ENCODE measurements at places on chromosomes 7 and 10.

DNA sequence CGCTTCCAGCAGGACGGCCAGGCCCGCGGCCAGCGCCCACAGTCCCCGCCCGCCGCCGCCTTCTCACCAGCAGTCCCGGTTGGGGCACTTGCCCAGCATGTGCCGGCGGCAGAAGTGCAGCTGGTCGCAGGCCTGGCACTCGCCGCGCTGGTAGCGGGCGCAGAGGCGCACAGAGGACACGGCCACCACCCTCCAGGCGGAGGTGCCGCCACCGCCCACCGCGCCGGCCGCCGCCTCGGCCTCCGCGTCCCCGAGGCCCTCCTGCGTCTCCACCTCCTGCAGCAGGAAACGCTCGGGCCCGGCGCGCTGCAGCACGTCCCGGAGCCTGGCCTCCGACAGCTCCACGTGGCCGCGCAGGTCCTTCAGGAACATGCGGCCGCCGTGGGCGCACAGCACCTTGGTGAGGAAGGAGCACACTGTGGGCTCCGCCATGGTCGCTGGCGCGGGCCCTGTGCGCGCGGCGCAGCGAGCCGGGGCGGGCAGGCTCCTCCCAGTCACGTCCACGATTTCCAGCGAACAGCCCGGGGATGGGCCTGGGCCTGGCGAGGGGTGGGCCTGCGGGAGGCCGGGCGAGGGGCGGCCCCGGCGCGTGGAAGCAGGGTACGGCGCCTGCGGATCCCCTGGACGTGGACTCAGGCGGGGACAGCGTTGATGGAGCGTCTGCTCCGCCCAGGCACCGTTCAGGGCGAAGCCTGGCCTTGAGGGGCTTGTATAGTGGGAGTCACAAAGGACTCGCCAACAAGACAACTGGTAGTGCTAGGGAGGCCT is at the start of gene ZC3HAV1L:
Gene ZC3HAV1L, minus strand, starts transcription at position 457 of the 768 bp plus-strand sequence. Its CDS starts 25 bp downstream, at position 432.
- peak; percentile 86 for DNase-seq

DNA sequence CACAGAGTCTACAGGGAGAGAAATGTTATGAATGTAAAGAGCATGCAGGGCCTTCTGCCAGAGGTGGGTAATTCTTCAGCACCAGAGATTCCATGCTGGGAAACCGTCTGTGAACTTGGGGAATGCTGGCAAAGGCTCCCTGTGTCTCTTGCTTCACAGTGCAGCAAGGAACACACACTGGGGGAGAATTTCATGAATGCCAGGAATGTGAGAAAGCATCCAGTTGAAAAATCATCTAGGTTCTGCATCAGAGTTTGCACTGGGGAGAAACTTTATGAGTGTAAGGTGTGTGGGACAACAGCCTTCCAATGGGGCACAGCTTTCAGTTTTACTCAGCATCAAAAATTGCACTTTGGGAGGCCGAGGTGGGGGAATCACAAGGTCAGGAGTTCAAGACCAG is 224.3 kb upstream of the IGFBP3 start:
- DNase-seq = no peak

DNA sequence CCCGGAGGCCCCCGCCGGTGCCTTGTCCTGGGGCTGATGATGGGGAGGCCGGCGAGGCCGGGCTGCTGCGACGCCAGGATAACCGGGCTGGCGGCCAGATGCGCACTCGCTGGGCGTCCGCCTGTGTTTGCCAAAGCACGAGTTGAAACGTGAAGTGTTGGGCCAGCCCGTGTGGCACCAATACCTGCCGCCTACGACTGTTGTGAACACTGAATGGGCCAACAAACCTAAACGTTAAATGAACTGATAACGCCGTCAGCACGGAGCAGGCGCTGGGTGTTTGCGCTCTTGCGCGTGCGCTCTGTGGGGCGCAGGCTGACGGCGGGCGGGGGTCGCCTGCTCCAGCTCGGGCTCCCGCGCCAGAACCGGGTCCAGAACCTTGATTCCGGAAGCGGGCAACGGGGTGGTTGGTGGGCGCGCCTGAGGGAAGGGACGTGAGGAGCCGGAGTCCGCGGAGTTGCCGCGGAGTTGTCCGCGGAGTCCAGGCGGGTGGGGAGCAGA is 658 bp downstream of the CYP2E1 start:
- DNase-seq = no peak

- DNase-seq = peak; percentile 59
Measured at GRCh38 chr10:113454341-113455061, 98.4 kb upstream of the HABP2 start.

DNA sequence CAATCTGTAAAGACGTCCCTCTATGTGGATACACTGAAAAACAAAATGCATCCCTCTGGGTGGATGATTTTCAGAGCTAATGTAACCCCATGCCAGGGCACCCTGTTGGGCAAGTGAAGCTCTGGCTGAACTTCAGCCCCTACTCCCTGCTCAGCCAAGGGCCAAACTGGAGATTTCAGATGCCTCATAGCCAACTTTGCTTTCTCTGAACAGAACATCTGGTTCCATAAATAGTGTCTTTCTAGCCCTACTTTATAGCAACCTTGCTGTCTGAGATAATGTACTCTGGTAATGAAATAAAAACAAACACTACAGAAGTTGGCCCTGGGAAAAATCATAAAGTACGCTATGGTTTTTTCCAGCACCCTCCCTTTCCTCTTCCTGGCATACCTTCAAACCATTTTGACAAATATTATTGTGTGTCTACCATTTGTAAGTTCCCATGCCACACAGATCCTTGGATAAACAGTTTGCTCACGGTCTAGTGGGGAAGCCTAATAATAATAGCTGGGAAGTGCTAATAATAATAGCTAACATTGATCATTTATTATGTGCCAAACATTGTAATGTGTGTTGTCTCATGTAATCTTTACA is 3.4 kb downstream of the ENTPD1 start:
- no peak for DNase-seq

DNA sequence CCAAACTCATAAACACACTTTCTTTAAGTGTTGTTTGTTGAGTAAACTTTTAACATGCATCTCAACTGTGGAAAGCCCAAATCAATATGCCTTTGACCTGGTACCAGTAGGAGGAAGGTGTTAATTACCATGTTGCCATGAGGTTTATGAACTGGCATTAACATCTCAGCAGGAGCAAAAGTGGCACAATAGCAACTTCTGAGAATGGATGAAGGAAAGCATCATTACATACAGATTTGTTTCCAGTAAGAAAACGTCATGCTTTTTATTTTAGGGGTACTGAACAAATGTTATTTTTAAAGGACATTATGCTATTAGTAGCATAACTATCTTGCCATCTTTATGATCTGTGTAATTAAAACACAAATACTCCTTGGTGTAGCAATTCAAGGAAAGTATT is 51.1 kb downstream of the ARMC3 start:
- DNase-seq = no peak

DNA sequence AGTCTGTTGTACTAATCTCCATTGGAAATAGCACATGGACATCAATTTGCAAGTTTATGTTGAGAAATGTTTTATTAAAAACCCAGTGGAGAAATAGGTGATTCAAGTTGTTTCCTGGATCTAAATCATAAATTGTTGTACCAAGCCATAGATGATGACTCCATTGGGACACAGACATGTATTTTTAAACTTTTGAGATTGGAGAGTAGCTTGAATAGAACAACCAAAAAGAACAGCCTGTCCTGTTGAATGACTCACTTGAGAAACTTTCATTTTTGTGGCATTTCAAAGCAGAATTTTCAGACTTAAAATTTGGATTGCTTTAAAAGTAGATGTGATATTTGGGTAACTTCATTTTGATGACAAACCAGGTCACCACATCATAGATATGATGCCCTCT is 197.5 kb downstream of the GPAM start:
- DNase-seq = no peak

DNA sequence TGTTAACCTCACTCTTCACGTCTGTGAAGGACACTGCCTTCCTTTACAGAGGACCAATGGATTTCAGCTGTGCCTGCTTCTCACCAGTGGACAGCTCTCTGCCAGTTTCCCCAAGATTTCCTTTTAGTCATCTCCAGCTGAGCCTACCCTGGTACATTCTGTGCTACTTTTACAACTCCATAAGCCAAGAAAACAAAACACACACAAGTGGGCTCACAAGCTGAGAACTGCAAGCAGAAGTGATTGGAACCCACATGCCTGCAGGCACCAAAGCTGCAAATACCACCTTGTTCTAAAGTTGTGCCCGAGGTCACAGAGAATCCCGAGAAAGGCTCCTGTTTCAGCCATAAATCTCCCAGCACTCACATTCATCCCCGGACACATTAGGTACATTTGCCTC is 636.8 kb downstream of the PHTF2 start:
- no peak for DNase-seq

- no peak for DNase-seq
Measured at GRCh38 chr7:90503367-90503766, 33.9 kb downstream of the PTTG1IP2 start.

DNA sequence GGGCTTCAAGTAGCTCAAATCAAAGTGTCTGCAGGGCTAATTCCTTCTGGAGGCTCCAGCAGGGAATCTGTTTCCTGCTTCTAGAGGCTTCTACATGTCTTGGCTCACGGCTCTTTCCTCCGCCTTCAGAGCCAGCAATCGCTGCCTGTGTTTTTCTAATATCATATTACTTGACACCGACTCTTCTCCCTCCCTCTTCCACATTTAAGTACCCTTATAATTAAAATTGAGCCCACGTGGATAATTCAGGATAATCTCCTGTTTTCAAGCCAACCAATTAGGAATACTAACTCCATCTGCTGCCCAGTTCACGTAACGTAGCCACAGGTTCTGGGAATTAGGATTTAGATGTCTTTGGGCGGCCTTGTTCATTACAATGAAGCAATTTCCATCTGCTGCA is 372.2 kb downstream of the DPP6 start:
- DNase-seq = no peak

DNA sequence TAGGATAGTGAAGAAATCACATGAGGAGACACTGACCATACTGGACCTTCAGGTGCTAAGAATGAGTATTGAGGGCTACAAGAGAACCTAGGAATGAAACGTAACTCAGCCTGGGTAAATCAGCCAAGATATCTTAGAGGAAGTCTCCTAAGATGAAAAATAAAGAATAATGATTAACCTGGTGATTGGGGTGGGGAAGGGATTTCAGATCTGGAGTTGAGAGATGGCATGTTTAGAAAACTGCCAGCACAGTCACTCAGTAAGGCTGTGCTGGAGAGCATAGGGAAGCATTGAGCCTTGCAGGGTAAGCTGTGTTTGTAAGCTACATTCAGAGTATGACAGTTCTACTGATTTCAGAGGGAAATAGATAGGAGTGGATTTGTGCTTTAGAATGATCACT is 1.9 kb upstream of the MALRD1 start:
- DNase-seq = no peak

DNA sequence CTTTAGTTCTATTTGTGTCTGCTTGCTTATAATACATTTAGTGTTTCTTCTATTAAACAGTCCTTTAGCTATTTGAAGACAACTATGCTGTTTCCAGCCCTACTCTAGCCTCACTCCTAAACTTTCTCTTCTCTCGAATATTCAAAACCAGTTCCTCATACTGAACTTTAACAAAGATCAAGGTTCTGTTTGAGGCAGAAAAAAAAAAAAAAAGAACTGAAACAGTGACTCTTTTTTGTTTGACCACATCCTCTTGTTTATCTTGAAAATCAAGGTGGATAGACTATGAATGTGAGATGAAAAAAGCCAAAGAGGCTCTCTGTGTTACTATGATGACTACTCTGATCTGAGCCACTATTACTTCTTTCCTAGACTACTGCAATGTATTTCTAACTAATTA is 154.3 kb downstream of the ZNF365 start:
- no peak for DNase-seq

DNA sequence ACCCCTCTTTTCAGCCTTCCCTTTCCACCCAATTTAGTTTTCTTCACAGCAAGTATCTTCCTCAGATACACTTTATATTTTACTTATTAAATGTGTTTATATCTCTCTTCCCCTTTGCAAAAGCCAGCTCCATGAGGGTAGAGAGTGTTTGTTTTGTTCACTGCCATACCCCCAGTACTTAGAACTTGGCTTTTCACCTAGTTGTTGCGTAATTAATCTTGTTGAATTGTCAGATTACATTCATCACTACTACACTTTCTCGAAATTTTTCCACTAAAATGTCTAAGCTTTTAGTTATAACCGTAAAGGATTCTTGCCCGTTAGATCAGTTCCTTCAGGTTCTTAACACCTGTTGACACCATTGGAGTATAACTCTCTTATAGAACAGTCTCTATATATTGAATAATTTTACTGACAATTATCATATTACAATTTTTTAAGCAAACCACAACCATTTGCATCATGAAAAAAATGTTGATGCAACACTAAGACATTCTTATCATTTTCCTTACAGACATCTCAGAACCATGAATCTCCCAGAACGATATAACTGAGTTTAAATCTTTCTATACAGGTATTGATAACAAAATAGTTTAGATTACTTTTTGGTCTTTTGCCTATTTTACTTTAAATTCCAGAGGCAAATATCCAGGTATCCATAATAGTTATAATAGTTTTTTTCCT is 29.9 kb downstream of the VWDE start:
- DNase-seq = no peak

- DNase-seq = no peak
Measured at GRCh38 chr10:2038036-2038435, 300.7 kb upstream of the ADARB2 start.
